Lung (tissue), 17 donors: ENCODE measurements at places on chromosomes 3 and 15. TPM values are rescaled to one million over a fixed set of nuclear protein-coding genes. Genes with fewer than 3 reads are reported as not detected.

The IL20RB gene
- total RNA-seq = 0.23 TPM

The BBX gene
- total RNA-seq = 40.1 TPM

GRCh38 chr3:46239301-46239938, 2.8 kb upstream of the CCR3 start:
- H3K4me1 ChIP-seq = no peaks in the 10 kb centered on the region
- H3K27ac ChIP-seq = no peak overlapping the region
- no peak for DNase-seq
- no peaks in the 10 kb centered on the region for H3K27me3 ChIP-seq

- H3K4me3 ChIP-seq = no peak overlapping the region
- H3K27ac ChIP-seq = no peak overlapping the region
- H3K27me3 ChIP-seq = no peaks in the 10 kb centered on the region
- peak; percentile 15 for DNase-seq
- H3K4me1 ChIP-seq = no peaks in the 10 kb centered on the region
- H3K36me3 ChIP-seq = no peaks in the 10 kb centered on the region
These were observed 928.5 kb upstream of the ROBO1 start for GRCh38 chr3:80696280-80696679.

DNA sequence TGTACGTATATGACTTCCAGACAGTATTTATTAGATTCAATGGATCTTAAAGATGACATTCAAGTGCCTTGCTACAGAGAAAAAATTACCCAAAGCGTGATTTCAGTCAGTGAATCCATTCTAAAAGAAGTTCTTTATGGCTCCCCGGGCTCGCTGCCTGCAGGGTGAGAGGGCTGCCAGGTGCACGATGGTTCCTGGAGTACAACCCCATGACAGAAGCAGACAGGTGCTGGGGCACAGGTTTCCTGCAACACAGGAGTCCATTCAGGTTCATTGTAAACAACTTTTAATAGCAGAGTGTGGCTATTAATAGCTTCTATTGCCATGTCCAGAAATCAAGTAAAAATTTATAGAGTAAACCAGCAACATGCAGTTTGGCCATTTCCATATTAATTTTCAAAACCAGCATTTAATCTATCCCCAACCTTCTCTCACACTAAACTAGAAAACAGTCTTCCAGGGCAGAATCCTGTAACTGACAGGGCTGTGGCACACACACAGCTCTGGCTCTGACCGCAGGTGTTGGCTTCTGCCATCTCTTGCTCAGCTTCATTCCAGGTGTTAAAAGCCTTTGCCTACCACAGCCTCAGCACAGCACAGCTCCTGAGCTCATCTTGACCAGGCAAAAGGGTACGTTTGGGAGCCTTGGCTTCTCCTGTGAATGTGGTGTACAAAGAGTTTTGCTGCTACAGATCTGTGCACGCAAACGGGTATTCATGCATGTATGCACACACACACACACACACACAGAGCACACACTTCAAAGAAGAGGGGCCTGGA, 185.9 kb downstream of the MEX3B start:
- no peaks in the 10 kb centered on the region for H3K36me3 ChIP-seq
- H3K27ac ChIP-seq = no peak overlapping the region
- no peaks in the 10 kb centered on the region for H3K4me1 ChIP-seq
- no peak overlapping the region for H3K4me3 ChIP-seq
- H3K27me3 ChIP-seq = no peaks in the 10 kb centered on the region

- no peak for DNase-seq
- H3K36me3 ChIP-seq = no peaks in the 10 kb centered on the region
- no peaks in the 10 kb centered on the region for H3K4me1 ChIP-seq
- no peak overlapping the region for H3K4me3 ChIP-seq
- no peaks in the 10 kb centered on the region for H3K27me3 ChIP-seq
- H3K27ac ChIP-seq = no peak overlapping the region
These were observed 120.7 kb upstream of the TOPAZ1 start for GRCh38 chr3:44120721-44121582.
